ENCODE measurements at places on chromosomes 7 and 10. TPM values are rescaled to one million over a fixed set of nuclear protein-coding genes. Genes with fewer than 3 reads are reported as not detected.

LIPJ gene
- 0.92 TPM for total RNA-seq

SCART1 gene
- 9.3 TPM for total RNA-seq

HACD1 gene
- total RNA-seq: 142 TPM

OSBPL3 gene
- total RNA-seq: 11.7 TPM

CFAP69 gene
- total RNA-seq: 2.9 TPM

CEP55 gene
- total RNA-seq: not detected

CLCN1 gene
- total RNA-seq: not detected

GIMAP5 gene
- 7.0 TPM for total RNA-seq

SAMD9L gene
- total RNA-seq: 5.2 TPM

PNLIPRP2 gene
- total RNA-seq: not detected

CYP3A7 gene
- not detected for total RNA-seq

- H3K4me3 ChIP-seq: no peak overlapping the region
- no peak for DNase-seq
- peaks cover 6% of the 10 kb centered on the region for H3K36me3 ChIP-seq
- H3K4me1 ChIP-seq: no peaks in the 10 kb centered on the region
These were observed 281.1 kb downstream of the CDK14 start for GRCh38 chr7:90877201-90877600.

DNA sequence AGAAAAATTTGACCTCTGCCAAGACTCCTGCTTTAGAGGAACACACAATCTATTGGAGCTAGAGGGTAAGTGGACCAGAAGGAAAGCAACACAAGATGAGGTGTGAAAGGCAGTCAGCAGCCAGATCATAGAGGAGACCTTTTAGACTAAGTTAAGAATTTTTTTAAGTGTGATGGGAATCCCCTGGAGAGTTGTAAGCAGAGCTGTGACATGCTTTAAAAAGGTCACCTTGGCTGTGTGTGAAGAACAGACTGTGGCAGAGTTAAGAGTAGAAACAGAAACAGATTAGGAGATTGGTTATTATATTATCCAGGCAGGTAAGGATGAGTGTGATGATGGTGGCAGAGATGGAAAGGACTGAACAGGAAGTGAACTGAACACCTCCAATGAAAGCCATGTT lies 23.5 kb downstream of the CPEB3 start:
- DNase-seq: no peak
- no peak overlapping the region for H3K4me3 ChIP-seq
- H3K4me1 ChIP-seq: no peaks in the 10 kb centered on the region
- H3K36me3 ChIP-seq: no peaks in the 10 kb centered on the region

DNA sequence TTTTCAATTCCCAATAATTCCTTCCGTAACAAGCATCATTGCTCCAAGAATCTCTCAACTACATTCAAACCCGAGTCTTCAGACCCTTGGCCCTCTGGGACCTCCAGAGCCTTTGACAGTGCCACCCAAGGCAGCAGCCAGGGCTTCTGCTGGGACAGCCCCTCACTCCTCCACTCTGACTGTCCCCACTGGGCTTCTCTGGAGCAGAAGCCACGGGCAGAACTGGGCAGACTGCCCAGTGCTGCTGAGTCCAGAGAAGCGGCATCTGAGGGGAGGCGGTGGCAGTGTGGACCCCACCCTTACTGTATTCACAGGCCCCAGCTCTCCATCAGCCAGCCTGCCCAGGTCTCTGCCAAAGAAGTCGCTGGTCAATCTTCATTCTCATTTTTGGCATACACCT lies 8.8 kb downstream of the CYREN start:
- no peak overlapping the region for H3K27ac ChIP-seq
- no peaks in the 10 kb centered on the region for H3K27me3 ChIP-seq
- H3K4me1 ChIP-seq: peaks cover 62% of the 10 kb centered on the region
- H3K36me3 ChIP-seq: peaks cover 18% of the 10 kb centered on the region
- no peak for DNase-seq

- DNase-seq: no peak
- no peaks in the 10 kb centered on the region for H3K36me3 ChIP-seq
- no peak overlapping the region for H3K4me3 ChIP-seq
- H3K27me3 ChIP-seq: no peaks in the 10 kb centered on the region
- H3K4me1 ChIP-seq: no peaks in the 10 kb centered on the region
- H3K27ac ChIP-seq: no peak overlapping the region
These were observed 67.5 kb downstream of the MINDY3 start for GRCh38 chr10:15792777-15793176.

DNA sequence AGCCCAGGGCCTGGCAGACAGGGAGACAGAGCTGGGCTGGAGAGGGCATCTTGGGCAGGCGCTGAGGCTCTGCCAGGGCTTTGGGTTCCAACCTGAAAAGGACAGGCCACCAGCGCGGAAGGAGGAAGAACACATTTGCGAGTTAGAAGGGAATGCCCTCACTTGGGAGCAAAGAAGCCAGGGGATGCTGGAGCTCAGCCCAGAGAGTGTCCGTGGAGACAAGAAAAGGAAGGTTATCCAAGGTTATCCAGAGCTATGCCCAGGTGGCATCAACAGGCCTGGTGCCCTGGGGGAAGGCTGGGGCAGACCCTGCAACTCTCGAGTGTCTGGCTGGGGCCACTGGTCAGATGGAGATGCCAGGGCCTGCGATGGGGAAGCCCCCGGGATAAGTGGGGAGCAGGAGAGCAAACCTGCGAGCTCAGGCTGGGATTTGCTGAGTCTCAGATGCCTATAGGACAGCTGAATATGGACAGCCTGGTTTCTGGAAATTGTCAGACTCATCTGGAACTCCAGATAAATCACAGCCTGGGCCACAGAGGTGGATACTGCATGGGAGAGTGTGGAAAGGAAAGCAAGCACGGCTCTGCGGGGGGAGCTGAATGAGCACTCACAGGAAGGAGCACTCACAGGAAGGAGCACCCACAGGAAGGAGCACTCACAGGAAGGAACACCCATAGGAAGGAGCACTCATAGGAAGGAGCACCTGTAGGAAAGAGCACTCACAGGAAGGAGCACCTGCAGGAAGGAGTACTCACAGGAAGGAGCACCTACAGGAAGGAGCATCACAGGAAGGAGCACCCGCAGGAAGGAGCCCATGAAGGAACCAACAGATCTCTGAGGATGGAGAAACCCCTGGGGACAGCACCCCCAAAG lies 152.1 kb downstream of the ADAM12 start:
- no peak for DNase-seq
- H3K4me3 ChIP-seq: no peak overlapping the region
- no peaks in the 10 kb centered on the region for H3K36me3 ChIP-seq
- no peaks in the 10 kb centered on the region for H3K4me1 ChIP-seq
- H3K27me3 ChIP-seq: peaks cover 9% of the 10 kb centered on the region
- H3K27ac ChIP-seq: no peak overlapping the region

DNA sequence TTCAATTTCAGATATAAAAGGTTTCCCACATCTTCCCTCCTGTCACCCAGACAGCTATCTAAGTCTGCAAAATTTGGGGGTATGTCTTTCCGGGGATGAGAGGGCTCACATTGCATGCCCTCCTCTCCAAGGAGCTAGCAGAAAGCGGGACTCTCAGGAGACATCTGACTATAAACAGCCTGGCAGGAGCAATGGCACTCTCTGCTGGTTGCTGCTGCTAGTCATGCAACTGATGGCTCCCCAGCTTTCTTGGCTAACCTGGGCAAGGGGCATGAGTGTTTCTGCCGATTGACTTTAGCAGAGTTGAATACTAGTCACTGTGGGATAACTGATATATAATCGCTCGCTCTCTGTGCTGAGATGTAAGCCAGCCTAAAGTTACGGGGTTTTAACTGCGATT lies 12.0 kb downstream of the TBX20 start:
- no peaks in the 10 kb centered on the region for H3K36me3 ChIP-seq
- no peaks in the 10 kb centered on the region for H3K4me1 ChIP-seq
- peaks cover 15% of the 10 kb centered on the region for H3K27me3 ChIP-seq
- no peak overlapping the region for H3K4me3 ChIP-seq

- no peak for DNase-seq
- H3K4me3 ChIP-seq: no peak overlapping the region
- no peak overlapping the region for H3K27ac ChIP-seq
- no peaks in the 10 kb centered on the region for H3K4me1 ChIP-seq
- no peaks in the 10 kb centered on the region for H3K36me3 ChIP-seq
These were observed 716.6 kb upstream of the GALNT17 start for GRCh38 chr7:70415179-70415972.

DNA sequence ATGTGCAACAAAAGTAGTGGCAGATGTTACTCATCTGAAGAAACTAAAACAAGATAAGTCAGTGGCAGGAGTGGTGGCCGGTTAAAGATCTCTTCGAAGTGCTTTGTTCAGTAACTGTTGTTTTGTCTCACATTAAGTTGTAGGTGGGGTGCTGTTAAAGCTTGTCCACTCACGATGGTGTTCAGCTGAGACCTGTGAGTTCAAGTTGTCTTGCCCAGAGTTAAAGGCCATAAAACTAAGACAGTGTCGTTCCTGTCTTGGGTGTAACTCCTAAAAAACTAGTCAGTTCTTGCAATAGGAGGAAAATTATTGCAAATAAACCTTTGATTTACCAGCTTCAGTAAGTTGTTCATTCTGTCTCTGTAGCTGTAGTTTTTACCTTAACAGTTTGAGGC lies 857 bp upstream of the FOXP2 start:
- no peaks in the 10 kb centered on the region for H3K36me3 ChIP-seq
- no peaks in the 10 kb centered on the region for H3K4me1 ChIP-seq
- H3K27me3 ChIP-seq: no peaks in the 10 kb centered on the region
- DNase-seq: peak; percentile 36
- H3K4me3 ChIP-seq: no peak overlapping the region
- peak overlapping the region; percentile 20 for H3K27ac ChIP-seq

GRCh38 chr10:68506411-68506810 lies 20.9 kb downstream of the SLC25A16 start:
- H3K36me3 ChIP-seq: peaks cover 35% of the 10 kb centered on the region
- no peaks in the 10 kb centered on the region for H3K27me3 ChIP-seq
- no peaks in the 10 kb centered on the region for H3K4me1 ChIP-seq
- DNase-seq: no peak
- no peak overlapping the region for H3K27ac ChIP-seq

DNA sequence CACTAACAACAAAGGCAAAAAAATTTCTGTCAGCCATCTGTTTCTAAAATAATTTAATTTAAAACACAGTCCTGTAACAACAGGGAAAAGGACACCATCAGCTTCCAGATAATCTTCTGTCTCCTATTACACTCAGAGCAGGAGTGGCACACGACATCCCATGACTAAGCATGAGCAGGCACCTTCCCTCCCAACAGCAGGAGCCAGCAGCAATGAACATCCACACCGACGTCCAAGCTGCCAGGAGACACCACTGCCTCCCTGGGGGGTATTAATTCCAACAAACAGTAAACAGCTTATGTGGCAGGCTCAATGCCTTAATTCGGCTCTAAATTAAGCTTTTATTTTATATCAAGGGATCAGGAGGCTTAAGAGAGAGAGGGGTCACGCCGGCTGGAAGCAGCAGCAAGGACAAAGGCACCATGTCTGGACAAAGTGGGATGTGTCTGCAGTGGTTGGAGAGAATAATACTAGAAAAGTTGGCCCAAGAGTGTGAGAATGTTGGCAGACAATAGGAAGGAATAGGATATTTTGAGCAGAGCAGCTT lies 45.7 kb downstream of the KIAA1549 start:
- H3K27me3 ChIP-seq: no peaks in the 10 kb centered on the region
- no peak overlapping the region for H3K4me3 ChIP-seq
- no peak overlapping the region for H3K27ac ChIP-seq

DNA sequence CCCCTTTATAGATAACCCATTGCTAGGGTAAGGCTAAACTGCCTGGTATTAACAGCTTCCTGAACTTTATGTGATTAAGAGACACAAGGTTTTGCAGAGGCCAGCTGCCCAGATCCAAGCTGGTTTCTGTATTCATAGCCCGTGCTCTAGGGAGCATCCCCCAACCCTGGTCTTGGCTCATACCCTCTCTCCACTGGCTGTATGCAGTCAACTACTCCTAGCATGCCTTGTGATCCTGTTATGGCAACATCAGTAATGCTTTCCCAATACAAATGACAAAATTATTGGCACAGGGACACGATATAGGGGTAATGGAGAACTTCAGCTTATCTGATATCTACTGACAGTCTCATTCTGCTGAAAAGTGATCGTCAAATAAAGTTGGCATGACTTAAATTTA lies 202.8 kb upstream of the MKLN1 start:
- no peak for DNase-seq
- no peaks in the 10 kb centered on the region for H3K27me3 ChIP-seq
- no peaks in the 10 kb centered on the region for H3K4me1 ChIP-seq
- H3K36me3 ChIP-seq: no peaks in the 10 kb centered on the region
- H3K4me3 ChIP-seq: no peak overlapping the region

DNA sequence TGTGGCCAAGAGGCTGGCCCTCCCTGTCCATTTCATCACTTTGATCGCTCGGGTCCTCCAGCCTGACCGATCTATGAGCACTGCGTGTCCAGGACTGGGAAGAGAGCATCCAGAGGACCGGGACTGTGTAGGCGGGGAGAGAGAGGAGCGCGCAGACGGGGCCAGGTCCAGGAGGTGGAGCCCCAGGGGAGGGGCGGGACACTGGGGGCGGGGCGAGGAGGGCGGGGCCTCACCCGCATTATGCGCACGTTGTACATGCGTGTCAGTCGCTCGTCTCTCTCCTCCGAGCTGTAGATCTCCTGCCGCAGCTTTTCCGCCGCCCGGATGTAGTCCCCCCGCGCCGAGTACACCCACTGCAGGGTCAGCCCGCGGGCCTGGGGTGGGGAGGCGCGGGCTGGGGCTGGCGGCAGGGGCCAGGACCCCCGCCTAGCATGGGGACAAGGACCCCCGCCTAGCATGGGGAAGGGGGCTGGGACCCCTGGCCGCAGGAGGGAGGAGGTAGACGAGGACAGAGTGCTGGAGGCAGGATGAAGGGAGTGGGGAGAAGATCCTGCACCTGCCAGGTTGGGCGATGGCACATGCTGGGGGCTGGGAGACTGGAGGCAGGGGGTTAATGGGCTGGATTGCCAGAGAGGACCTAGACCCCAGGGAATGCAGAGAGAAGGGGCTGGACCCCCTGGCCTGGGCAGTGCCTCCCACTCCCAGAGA lies 14.3 kb downstream of the MOSPD3 start:
- no peaks in the 10 kb centered on the region for H3K27me3 ChIP-seq
- peaks cover 14% of the 10 kb centered on the region for H3K4me1 ChIP-seq
- H3K27ac ChIP-seq: peak overlapping the region; percentile 60
- H3K36me3 ChIP-seq: no peaks in the 10 kb centered on the region
- peak; percentile 93 for DNase-seq

GRCh38 chr10:121351540-121351939 lies 246.7 kb downstream of the FGFR2 start:
- no peak for DNase-seq
- H3K36me3 ChIP-seq: no peaks in the 10 kb centered on the region
- peaks cover 4% of the 10 kb centered on the region for H3K4me1 ChIP-seq

DNA sequence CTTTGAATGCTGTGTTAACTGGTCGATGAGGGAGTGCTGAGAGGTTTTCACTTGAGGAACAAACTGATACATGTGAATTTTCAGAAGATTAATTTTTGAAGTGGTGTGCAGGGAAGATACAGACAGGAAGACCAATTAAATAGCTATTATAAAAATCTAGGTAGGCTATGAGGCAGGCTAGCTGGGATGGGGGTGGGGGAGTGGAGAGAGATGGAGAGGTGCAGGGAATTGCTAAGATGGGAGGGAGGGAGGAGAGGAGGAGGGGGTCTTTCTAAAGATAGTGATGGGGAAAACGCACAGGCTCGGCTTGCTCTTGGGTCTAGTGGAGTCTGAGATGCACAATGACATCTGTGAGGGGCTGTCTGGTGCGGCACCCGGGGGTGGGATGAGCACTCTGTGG lies 15.2 kb downstream of the ATXN7L1 start:
- no peak overlapping the region for H3K27ac ChIP-seq
- H3K27me3 ChIP-seq: no peaks in the 10 kb centered on the region
- no peak overlapping the region for H3K4me3 ChIP-seq
- DNase-seq: no peak
- no peaks in the 10 kb centered on the region for H3K36me3 ChIP-seq
- no peaks in the 10 kb centered on the region for H3K4me1 ChIP-seq
